ENCODE measurements at places on chromosomes 2 and 18. TPM values are rescaled to one million over a fixed set of nuclear protein-coding genes. Genes with fewer than 3 reads are reported as not detected.

GPATCH11 gene
- 8.6 TPM for total RNA-seq

GRCh38 chr2:66596256-66596655 is 161.3 kb downstream of the MEIS1 start:
- DNase-seq = no peak

SRSF7 gene
- 61.0 TPM for total RNA-seq

DNA sequence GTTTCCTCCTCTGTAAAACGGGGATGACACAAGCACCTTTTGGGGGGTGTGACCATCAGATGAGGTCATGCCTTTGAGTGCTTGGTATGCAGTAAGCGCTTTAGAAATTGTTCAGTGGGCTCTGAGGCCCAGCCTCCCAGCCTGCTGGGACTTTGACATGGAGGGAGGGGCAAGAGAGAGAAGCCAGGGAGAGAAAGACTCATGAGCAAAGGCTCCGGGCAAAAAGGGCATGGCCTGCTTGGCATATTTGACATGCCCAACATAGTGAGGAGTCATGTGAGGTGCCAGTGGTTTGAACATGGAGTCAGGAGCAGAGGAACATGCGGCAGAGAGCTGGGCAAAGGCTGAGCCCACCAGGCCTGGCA is 14.0 kb downstream of the TNS1 start:
- no peak for DNase-seq

HJURP gene
- not detected for total RNA-seq

HS6ST1 gene
- total RNA-seq = 28.4 TPM

- no peak for DNase-seq
These were observed 71.3 kb downstream of the CMPK2 start for GRCh38 chr2:6794448-6794847.
